ENCODE measurements at places on chromosomes 2 and 18.

DNA sequence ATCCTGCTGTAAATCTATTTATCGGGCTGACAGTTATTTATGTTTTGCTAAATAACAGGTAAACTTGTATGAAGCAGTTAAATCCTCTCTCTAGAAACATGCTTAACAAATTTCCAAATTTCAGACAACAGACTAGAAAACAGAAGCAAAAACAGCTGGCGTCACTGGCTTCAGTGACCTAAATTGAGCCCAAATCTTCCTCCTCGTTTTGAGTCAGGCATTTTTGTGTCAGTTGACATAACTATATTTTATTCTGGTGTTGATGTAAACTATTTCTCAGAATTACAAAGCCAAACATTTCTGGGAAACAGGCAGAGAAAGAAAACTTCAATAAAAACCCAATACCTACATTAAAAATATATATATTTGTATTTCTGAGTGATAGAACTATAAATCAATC is 21.7 kb downstream of the RBMS1 start:
- no peak for DNase-seq

GRCh38 chr2:164535280-164536025 is 85.8 kb downstream of the GRB14 start:
- DNase-seq: no peak

- peak; percentile 7 for DNase-seq
These were observed 162.0 kb downstream of the RTP5 start for GRCh38 chr2:242031481-242032019.

- DNase-seq: no peak
These were observed 942.3 kb downstream of the CPS1 start for GRCh38 chr2:211498551-211499205.

- DNase-seq: no peak
These were observed 3.8 kb downstream of the COA5 start for GRCh38 chr2:98604547-98604946.

GRCh38 chr2:46376586-46376985 is 79.4 kb downstream of the EPAS1 start:
- DNase-seq: no peak

DNA sequence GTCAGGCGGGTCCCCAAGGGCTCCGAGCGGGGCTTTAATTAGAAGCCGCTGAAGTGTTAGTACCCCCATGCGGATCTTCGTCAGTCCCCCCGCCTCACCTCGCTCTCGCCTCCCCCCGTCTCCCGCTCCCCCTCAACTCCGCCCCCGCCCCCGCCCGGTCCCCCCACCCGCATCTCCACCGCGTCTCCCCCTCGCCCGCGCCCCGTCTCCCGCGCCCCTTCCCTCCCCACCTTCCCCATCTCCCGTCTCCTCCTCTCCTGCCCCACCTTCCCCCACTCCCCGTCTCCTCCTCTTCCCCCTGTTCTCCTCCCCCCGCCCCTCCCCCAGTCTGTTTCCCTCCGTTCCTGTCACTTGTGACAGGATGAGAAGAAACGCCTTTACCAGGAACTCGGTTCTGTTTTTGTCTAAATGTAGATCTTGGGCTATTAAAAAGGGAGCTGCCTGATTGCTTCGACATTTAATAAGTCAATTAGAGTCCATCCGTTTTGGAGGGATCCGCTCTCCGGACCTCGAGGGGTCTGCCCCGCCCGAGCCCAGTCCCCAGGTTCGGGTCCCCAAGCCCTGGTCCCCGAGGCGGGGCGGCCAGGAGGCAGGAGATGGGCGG is 969 bp upstream of the ALKAL2 start:
- DNase-seq: no peak

GRCh38 chr2:234981197-234982095 is 29.6 kb downstream of the SH3BP4 start:
- DNase-seq: no peak

- DNase-seq: no peak
These were observed 287.2 kb downstream of the CYP26B1 start for GRCh38 chr2:71860381-71860926.

- no peak for DNase-seq
These were observed 24.1 kb upstream of the KANSL1L start for GRCh38 chr2:210195101-210195852.

- no peak for DNase-seq
These were observed 150.9 kb downstream of the GALR1 start for GRCh38 chr18:77400561-77400960.

DNA sequence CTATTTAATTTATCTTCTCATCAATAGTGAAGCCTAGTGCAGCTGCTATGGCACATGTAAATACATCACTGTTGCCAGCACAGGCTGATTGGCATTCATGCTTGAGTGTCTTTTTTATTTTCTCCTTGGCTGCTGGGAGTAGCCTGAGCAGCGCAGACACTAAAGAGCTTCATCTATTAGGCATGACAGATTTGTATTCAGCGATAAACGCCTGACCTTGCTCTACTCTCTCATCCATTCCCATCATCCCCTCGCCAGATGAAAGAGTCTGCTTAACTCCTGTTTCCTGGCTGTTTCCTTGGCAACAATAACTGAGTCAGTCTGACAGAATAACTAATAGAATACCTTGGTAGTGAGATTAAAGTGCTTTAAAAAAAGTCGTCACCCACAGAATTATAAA is 753.6 kb downstream of the DCC start:
- DNase-seq: no peak

All from stimulated activated CD4-positive, alpha-beta T cell treated with anti-CD3 and anti-CD28 coated beads, Interleukin-2, amount 100 ng/mL, for 48 hours (primary cell).